HepG2 (cell line): ENCODE measurements at places on chromosomes 2 and 18.

DNA sequence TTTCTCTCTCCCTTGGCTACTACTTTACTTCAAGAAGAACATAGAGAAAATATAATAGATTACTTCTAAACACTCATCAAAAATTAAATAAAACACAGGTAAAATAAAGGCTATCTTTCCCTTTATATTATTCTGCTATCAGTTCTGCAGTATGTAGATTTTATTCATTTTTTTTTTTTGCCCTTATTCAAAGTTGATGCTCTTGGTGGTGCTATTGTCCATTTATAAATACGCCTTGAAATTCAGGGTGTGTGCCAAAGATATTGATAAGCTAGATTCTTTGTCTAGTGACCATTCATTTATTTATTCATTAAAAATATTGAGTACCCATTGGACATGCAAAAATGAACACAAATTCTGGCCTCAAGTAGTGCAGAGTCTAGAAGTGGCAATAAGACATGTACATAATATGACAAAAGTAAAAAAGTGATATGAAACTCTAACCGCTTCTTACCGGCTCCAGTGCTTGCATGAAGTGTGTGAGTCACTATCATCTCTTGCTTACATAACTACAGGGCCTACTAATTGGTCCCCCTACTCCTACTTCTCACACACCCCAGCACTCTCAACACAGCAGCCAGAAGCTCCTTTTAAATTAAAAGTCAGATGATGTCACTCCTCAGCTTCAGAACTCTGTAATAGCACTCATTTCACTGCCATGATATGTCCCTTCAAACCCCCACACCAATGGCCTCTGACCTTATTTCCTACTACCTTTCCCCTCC, 208.3 kb upstream of the FANCL start:
- DNase-seq = no peak

- no peak for DNase-seq
Observed at GRCh38 chr18:80067897-80068296, 33.7 kb downstream of the RBFA start.

DNA sequence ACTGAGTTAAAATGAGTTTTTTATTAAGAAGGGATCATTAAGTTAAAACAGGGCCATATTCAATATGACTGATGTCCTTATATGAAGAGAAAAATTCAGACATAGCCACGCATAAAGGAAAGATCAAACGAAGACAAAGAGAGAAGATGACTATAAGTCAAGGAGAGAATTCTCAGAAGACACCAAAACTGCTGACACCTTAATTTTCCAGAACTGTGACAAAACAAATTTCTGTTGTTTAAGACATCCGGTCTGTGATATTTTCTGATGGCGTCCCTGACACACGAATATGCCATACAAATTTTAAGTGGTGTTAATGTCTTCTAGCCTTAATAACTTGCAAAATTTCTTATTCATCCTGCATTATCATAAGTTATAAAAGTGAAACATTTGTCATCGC, 1325.2 kb upstream of the DDX18 start:
- no peak for DNase-seq

DNA sequence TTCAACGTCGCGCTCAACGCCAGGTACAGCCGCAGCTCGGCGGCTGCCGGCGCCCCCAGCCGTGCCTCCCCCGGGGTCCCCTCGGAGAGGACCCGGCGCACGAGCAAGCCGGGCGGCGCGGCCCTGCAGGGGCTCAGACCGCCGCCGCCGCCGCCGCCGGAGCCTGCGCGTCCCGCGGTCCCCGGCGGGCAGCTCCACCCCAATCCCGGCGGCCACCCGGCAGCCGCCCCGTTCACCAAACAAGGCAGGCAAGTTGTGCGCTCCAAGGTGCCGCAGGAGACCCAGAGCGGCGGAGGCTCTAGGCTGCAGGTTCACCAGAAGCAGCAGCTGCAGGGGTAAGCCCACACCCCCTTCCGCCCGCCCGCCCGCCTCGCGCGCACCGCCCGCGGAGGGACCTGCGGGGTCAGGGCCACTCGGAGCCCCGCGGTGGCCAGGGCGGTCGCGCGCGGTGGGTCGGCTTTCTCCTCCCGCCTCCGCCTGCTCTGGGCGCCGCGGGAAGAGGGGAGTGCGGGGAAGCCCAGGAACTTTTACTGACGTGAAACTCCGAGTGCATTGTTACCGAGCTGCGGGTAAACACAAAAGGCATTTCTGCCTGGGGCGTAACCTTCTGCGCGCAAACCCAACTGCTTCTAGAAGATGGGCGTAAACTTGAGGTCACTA, 861 bp downstream of the LTBP1 start:
- DNase-seq = no peak

DNA sequence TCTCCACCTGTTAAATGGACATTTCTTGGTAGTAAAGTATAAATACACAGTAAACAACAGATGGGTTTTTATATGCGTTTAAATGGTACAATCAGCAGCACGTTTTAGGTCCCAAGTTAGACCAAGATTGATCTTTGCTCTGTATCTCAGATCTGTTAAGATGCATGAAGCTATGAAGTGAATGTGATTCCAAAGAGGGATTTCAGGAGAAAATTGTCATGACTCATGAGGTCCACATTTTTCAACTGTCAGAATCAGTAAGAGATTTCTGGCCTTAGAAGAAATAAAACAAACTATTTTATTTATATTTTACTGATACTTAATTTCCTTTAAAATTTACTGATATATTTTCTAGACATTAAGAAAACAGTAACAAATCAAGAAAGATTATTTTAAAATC, 142.7 kb downstream of the EML6 start:
- no peak for DNase-seq

- no peak for DNase-seq
Observed at GRCh38 chr2:218698885-218699284, 11.8 kb upstream of the TTLL4 start.

- no peak for DNase-seq
Observed at GRCh38 chr18:45689396-45689795, 34.6 kb upstream of the SLC14A1 start.

- no peak for DNase-seq
Observed at GRCh38 chr2:121890041-121890440, 134.6 kb downstream of the TSN start.

GRCh38 chr18:394262-394986, 106.1 kb downstream of the COLEC12 start:
- no peak for DNase-seq

- no peak for DNase-seq
Observed at GRCh38 chr2:232723027-232723426, 25.9 kb downstream of the GIGYF2 start.

- DNase-seq = no peak
Observed at GRCh38 chr18:36655074-36655473, 173.7 kb downstream of the TPGS2 start.

DNA sequence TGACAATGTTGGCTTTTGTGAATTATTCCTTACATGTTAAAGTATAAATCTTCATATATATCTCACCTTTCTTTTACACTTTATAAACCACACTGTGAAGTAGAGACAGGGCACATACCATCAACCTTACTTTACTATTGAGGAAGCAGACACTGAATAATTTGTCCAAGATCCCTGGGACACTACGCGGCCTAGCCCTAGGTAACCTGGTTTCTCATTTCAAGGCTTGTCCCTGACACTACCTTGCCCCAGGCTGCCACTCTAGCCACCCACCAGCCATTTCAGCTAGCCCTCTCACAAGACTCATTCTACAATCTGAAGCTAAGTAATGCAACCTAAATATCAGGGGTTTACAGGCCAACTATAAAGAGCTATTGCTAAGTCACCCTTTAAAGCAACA, 26.7 kb downstream of the CCDC93 start:
- no peak for DNase-seq

GRCh38 chr2:143262389-143262788, 133.2 kb downstream of the ARHGAP15 start:
- no peak for DNase-seq

GRCh38 chr2:199441759-199442158, 16.0 kb downstream of the SATB2 start:
- no peak for DNase-seq

DNA sequence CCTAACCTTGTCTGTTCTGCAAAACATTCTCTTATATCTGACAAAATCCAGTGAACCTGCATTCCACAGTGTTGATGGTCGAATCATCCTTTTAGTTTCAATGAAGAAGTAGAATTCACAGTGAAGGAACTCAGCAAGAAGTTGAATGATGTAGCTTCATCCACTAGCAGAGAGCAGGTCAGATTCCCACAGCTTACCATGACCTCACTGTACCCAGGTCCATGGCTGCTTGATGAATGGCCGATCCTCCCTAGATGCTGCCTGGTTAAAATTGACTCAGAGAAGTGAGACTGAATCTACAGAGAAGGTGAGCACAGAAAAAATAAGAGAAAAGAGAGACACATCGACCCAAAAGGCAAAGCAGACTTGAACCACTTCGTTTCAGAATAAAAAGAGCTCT, 906.0 kb upstream of the CHAC2 start:
- no peak for DNase-seq

DNA sequence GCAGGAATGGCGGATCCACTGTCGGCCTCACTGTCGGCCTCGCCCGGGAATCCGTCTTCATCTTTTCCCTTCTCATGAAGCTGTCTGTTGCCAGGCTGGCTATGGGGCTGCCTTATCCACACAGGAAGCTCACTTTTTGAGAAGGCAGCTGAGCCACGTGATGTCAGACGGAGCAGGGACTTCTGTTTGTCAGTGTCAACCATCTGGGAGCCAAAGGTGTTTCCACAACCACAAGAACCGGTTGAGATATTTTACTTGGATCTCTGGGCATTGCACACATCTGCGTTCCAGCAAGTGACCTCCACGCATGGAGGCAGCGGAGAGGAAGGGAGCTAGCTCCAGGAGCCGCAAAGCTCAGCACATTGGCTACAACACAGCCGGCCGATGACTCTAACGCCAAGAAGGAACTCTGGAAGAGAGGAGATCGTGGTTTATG, 27.4 kb upstream of the TAF1B start:
- DNase-seq = no peak

GRCh38 chr18:13791181-13791580, 32.8 kb upstream of the MC5R start:
- DNase-seq = no peak

GRCh38 chr2:236136538-236136937, 31.6 kb downstream of the GBX2 start:
- DNase-seq = no peak

DNA sequence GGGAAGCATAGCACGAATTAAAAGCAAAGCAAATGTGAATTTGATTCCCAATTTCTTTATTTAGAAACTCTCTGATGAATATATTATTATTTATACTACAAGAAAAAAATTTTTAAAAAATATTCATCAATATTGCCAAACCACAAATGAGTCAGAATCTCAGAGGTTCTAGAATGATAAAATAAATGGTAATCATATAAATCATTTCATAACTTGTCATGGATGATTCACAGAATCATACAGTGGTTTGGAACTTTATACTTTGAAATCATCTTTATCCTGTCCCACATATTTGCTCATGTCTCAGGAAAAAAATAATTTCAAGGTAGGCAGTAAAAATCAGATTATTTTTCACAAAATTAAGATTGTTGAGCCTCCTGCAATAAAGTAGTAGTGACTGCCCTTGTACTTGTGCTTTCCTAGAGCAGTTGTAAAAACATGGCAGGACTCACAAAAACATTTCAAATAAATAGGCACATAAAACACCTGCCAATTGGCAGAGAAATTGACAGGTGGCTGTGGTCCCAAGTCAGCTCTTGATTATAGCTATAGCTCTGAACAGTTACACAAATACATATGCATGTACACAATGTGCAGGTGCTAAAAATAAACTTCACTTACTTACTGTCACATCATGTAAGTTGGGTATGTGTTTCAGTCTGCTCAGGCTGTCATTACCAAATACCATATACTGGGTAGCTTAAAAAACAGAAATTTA, 273.9 kb upstream of the SESTD1 start:
- DNase-seq = no peak

DNA sequence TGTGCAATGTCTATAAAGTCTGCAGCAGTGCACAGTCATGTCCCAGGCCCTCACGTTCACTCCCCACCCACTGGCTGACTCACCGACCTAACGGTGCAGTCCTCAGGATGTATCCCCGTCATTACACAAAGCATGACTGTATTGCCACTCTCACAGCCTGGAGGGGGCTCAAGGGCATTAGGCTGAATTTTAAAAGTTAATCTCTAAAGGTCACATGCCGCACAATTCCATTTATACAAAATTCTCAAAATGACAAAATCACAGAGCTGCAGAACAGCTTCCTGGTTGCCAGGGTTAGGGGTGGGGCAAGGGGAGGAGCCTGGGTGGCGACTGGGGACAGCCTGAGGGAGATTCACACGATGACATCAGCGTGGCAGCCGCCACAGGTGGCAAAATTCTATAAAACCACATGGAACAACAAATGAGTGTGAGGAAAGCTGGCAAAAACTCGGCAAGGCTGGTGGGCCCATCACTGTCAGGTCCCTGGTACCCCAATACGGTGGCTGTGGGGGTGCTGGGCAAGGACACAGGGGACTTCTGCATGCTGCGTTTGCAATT, 97.6 kb downstream of the NDUFA10 start:
- peak; percentile 75 for DNase-seq

DNA sequence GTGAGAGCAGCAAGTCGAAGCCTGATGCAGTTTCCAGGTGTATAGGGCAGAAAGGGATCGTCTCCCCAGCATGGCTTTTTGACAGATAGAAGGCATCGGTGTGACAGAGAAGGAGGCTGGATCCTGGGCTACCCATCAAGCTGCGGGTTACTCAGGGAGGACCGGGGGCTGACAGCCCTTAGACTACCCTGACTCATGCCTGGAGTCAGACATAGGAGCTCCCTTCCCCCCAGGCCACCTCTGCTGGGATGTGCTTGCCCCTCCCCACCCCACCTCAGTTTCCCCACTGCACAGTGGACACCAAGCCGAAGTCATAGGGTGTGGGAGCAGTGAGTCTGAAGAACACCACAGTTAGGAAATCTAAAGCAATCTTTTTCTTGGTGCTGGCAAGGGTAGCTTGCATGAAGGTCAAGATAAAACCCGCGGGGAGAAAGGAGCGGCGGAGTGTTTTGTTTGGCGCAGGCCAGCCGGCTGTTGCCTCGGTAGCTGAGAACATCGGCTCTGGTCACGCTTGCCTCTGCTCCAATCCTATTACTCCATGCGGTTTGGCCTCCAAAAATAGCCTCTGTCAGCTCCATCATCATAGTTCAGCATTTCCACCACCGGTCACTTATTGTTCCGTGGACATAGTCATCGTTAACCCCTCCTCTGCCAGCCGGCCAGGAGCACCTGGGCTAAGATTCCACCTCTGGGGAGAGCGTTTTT, 169.2 kb upstream of the GLI2 start:
- no peak for DNase-seq

DNA sequence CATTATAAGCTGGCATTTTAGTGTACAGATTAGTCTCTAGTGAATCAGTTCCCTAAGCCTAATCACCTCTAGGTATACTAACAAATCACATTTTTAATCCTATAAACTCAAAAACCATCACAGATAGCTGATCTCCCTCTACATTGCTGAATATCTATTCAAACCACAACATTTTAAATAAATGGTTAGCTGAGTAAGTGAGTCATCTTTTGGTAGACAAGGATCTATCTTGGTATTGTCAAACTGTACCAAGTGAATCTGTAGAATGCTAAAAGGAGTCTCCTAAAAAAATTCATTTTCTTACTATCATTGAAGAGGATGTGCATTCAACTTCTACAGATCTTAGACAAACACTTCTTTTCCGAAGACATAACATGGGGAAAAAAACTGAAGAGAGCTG, 40.7 kb downstream of the INO80D start:
- no peak for DNase-seq

- no peak for DNase-seq
Observed at GRCh38 chr2:4247791-4248190, 544.4 kb downstream of the DCDC2C start.
